ENCODE measurements at places on chromosomes 11 and 22.

DNA sequence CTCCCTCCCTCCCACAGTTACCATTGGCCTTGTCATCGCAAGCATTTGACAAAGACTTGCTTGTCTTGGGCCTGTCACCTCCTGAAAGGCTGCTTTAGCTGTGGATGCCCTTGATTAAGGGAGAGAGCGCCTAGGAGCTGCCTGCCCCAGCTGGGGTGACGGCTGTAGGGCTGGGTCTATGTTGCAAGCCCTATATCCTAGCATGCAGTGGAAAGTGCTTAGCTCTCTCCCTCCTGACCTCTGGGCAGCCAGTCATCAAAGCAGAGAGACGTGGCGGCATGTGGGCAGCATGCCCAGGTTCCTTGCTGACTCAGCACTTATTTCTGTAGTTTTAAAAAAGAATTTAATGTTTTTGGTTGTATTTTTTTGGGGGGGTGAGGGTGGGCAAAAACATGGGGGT is 75.9 kb downstream of the BARX2 start:
- DNase-seq: no peak

DNA sequence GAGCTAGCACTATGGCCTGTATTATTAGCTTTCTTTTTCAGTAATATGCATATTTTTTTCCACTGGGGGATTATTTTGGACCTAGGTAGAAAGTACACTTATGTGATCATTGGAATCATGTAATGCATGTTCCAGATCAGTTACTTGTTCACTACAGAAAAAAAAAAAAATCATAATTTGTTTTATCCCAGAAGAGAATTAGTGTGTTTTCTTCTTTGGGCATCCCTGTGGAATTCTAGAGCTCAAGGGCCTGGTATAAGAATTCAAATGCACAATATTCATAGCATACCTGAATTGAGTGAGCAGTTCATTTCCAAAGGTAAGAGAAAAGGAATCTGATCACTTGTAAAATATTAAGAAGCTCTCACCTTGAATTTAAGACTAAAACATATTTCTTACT is at the start of gene OR5T1:
TSS of gene OR5T1 (plus strand) at position 301 of the 400 bp plus-strand sequence. CDS start 1,485 bp downstream, outside the sequence.
- no peak for DNase-seq

DNA sequence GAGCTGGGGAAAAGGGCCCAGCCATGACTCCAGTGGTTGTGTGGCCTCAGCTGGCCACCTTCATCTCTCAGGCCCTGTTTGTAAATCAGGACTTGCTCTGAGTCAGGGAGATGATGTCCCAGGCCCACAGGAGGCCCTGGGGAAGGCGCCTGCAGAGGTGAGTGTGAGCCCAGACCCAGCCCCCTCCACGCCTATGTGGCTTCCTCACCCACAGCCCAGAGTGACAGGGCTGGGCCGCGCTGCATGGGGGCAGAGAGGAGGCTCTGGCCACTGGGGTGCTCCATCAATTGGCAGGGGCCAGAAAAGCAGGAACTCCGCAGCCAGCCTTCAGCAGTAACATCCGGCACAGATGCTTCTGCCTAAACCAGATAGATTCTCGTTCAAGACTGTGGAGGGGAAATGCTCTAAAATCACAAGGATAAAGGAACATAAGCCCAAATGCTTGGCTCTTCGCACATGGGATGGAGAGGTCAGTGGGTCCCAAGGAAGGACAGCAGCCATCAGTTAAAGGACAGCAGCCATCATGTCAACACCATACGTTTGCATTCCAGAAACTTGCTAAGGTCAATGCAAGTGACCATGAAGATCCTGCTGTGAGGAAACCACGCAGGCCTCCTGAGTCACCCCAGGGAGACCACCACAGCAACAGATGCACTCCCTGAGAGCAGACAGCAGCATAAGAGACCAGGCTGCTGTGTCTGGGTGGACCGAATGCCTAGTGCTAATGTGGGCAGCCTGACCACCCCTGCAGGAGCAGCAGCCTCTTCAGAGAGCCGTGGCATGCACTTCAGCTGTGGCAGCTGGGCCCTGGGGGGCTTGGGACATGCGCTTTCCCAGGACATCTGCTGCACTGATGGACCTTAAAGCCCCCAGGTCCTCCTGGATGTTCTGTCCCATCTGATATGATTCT is 28.3 kb downstream of the OSBPL5 start:
- no peak for DNase-seq

GRCh38 chr22:18136563-18137320 is 13.2 kb upstream of the USP18 start:
- DNase-seq: no peak

DNA sequence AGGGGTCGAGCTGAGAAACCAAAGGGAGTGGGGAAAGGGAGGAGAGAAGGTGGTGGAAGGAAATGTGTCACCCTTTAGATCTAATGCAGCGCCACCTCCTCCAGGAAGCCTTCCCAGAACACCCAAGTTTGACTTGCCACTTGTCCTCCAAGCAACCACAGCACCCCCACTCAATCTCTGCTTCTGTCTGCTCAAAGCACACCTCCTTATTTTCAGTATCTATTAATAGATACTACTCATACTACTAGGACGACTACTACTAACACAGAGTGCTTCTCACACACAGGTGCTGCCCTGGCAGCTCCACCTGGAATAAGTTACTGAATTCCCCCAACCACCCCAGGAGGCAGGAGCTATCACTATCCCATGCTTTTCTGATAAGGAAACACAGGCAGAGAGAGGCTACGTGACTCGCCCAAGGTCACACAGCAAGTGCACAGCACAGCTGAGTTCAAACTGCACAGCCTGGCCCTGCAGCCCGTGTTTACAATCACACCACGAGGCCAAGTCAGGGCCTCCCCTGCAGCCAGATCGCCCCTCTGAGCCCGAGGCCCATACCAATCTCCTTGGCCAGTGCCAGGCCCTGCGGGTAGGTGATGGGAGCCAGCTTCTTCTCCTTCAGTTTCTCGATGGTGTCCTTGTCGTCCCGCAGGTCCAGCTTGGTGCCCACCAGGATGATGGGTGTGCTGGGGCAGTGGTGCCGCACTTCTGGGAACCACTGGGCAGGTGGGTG is 13.2 kb downstream of the RAC2 start:
- DNase-seq: peak; percentile 48

- no peak for DNase-seq
These were observed 27.1 kb downstream of the BRD1 start for GRCh38 chr22:49800408-49801238.

DNA sequence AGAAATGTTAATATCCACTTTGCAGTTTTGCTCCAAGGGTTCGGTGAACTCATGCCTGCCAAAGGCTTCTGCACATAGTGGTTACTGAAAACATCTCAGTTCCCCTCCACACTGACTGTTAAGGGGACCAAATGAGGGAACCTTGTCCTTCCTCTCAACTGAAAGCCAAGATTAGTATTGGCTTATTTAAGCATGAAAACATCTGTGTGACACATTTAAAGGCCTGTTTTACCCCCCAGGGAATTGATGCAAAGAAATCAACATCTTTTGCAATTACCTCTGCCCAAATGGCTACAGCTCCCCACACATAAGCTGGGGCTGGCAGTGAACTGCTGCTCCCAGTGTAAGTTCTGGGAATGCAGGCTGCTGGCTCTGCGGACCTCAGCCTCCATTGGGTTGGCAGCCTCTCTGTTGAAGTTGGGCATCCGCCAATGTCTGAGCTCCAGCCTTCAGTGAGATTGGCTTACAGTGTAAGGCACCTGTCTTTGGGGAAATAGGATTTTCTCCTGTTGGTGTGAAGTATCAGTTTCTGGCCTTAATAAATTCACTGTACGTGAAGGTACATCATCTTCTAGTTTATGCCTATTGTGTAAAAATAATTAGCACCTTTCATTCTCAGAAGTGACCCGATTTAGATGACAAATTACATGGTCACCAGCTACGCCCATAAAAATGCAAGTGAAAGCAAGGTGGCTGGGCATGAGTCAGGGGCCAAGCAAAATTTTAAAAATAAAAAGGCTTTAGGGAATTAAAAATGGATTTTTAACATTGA is 213.4 kb upstream of the SYN3 start:
- DNase-seq: no peak

- DNase-seq: no peak
These were observed 52.3 kb upstream of the GAB2 start for GRCh38 chr11:78469896-78470295.

GRCh38 chr11:79697905-79698304 is 257.1 kb upstream of the TENM4 start:
- no peak for DNase-seq

DNA sequence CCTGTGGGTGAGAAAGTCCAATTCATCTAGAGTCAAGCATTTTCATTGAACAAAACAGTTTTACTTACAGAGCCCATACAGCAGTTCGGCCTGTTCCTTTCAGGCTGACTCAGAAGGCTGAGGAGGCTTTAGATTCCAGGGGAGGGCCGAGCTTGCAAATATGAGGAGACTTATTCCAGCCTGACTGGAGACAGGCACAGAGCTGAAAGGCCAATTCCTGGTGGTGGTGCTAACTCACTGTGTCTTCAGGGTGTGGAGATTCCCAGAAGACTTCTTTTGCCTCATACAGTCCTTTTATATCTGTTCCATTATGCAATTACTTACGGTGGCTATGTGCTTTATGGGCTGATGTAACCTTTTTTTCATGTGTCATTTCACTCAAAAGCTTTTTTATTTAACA is at the start of gene OR51E2:
TSS of gene OR51E2 (minus strand) at position 269 of the 400 bp plus-strand sequence. CDS start 15,142 bp downstream, outside the sequence.
- DNase-seq: no peak

- DNase-seq: peak; percentile 49
These were observed 6.2 kb upstream of the IGSF22 start for GRCh38 chr11:18731949-18732821.

- no peak for DNase-seq
These were observed 1.5 kb downstream of the LSP1 start for GRCh38 chr11:1854132-1854948.

- DNase-seq: no peak
These were observed 25.3 kb upstream of the FCHSD2 start for GRCh38 chr11:73167363-73167954.

- DNase-seq: no peak
These were observed 100.5 kb downstream of the PDHX start for GRCh38 chr11:35016916-35017315.

- no peak for DNase-seq
These were observed 1286.5 kb upstream of the TENM4 start for GRCh38 chr11:80727315-80727714.

- no peak for DNase-seq
These were observed 57.6 kb downstream of the IGLL5 start for GRCh38 chr22:22945195-22945594.

DNA sequence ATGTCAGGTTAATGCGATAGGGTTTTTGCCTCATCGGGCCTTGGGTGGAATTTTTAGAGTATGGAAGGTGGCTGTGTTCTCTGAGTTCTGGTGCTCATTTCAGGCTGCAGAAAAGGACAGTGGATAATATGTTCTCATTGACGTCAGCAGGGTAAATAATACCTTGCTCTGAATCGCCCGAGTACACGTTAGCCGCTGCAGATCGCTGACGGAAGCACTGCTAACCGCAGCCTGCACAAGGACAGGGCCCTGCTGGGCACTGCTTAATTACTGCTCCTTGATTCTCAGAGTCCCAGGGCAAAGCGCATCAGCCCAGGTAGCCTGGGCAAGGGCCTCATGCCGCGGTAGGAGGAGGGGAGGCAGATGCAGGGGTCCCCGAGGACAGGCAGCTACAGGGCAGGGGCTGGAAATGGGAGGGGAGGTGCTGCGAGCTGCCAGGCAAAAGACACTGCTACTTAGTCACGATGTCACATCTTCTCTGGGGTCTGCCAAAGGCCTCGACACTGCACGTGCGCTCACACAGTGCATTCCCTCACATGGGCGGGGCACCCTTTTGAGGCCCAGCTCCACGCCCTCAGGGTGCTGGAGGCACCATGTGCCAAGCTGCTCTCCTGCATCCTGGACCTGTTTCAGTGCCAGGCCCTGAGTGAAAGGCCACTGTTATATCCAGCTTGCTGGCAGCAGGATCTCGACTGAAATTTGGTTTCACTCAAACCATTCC is 35.2 kb downstream of the PPP2R1B start:
- DNase-seq: no peak

DNA sequence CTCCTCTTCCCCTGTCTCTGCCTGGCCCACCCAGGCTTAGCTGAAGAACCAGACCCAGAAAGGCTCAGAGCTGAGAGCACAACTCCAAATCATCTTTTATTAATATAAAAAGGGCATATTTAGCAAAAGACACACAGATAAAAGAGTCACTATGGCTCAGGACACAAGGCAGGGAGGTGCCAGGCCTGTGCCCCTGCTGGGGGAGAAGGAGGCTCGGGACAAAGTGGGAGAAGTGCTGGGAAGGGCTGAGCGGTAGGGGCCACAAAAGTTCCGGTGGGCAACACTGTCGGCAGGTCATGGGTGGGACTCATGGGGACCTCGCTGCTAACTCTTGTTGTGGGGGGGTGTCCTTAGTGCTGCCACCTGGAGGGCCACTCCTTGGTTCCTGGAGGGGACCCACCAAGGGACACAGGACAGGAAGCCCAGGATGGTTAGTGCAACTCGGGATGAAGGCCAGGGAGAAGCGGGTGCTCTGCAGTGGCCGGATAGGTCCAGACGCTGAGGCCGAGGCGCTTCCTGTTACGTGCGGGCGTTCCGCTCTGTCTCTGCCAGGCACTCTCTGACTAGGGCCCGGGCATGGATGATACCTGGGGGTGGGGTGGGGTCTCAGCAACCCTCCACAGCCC is 1.4 kb upstream of the PITPNM1 start:
- no peak for DNase-seq

GRCh38 chr22:19886605-19887255 is 32.1 kb upstream of the GNB1L start:
- DNase-seq: peak; percentile 29

DNA sequence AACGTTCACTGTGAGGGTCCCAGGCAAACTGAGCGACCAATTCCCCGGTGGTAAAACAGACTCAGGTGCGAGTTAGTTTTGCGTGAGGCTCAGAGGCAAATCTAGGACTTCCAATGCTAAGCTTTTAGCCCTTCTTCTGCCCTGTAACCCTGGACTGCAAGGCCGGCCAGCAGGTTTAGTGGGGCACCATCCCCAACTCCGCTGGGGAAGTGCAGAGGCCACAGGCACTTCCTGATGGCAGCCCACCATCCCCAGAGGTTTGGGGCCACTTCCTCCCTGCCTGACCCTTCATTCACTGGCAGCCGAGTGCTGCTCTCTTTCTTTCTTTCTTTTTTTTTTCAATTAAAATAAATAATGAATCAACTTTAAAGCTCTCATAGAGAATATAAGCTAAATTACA is 124.6 kb upstream of the B3GAT1 start:
- DNase-seq: no peak

- DNase-seq: no peak
These were observed 69.4 kb downstream of the ARL14EP start for GRCh38 chr11:30392221-30392784.

- DNase-seq: no peak
These were observed 20.6 kb upstream of the TLCD5 start for GRCh38 chr11:120304526-120304925.

GRCh38 chr22:26463688-26464087 is 19.9 kb downstream of the HPS4 start:
- DNase-seq: no peak

All from T follicular helper cell (primary cell).